ENCODE measurements at places on chromosomes 4 and X.

GRCh38 chr4:182235021-182235795, 8.0 kb upstream of the TENM3 start:
- DNase-seq, result no peak

DNA sequence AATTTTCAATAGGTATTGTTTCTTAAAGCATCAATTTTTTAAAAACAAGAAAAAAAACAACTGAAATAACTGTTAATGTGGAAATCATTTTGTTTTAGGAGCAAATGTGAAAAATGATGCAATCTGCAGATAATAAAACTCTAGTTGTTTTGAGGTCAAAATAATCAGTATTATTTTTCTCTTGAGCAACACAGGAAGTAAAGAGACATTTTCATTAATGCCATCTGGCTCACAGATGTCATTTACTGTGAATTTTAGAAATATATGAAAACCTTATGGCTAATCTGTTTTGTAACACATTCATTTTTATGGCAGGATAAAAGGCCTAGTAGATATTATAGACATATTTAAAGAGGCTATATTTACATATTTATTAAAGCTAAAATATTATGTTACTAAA, 141.6 kb downstream of the PCDH18 start:
- no peak for DNase-seq

- no peak for DNase-seq
Observed at GRCh38 chr4:168570466-168570865, 73.6 kb downstream of the PALLD start.

GRCh38 chr4:13470379-13470778, 13.8 kb downstream of the RAB28 start:
- DNase-seq, result no peak

GRCh38 chr4:38688676-38689355, 24.8 kb downstream of the KLF3 start:
- DNase-seq, result no peak

All from activated gamma-delta T cell treated with Interleukin-2 at 50 U/mL for 16 hours (primary cell).